Stimulated activated CD8-positive, alpha-beta memory T cell treated with anti-CD3 and anti-CD28 coated beads, Interleukin-15, amount 100 ng/mL, for 1 hour (primary cell): ENCODE measurements at places on chromosomes 5 and 9.

DNA sequence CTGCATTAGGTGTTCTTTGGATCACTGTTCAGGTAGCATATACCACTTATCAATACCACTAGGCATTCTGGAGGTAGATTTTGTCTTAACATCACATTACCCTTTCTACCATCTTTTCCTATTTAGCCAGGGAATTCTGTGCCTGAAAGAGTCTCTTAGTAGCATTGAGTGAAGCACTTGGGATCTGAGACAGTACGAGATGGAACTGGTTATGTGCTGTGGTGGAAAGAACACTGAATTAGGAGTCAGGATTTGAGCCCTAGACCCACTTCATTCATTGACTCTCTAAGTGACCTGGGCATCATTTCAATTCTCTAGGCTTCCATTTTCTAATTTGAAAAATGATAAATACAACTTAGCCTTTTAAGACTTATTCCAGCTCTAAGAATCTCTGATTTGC is 291.1 kb downstream of the DMAC1 start:
- no peak for DNase-seq

GRCh38 chr5:62922191-62922590 is 343.6 kb downstream of the LRRC70 start:
- no peak for DNase-seq

DNA sequence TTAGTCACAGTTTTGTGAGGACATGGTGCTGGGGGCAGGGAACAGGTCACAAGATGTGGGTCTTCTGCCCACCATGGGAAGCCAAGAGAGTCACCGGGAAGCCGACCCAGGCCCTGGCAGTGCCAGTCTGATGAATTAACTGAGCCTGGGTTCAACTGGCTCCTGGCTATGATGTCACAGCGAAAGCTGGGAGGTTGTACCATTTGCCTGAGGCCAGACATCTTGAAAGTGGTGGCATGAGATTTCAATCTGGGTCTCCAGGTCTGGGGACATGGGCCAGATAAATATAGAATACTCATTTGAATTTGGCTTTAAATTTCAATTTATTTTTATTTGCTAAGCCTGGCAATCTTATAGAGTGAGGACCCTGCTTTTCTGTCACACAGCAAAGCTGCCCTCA is 280.9 kb downstream of the NSG2 start:
- no peak for DNase-seq

GRCh38 chr5:56786346-56786745 is 29.0 kb upstream of the MAP3K1 start:
- no peak for DNase-seq

DNA sequence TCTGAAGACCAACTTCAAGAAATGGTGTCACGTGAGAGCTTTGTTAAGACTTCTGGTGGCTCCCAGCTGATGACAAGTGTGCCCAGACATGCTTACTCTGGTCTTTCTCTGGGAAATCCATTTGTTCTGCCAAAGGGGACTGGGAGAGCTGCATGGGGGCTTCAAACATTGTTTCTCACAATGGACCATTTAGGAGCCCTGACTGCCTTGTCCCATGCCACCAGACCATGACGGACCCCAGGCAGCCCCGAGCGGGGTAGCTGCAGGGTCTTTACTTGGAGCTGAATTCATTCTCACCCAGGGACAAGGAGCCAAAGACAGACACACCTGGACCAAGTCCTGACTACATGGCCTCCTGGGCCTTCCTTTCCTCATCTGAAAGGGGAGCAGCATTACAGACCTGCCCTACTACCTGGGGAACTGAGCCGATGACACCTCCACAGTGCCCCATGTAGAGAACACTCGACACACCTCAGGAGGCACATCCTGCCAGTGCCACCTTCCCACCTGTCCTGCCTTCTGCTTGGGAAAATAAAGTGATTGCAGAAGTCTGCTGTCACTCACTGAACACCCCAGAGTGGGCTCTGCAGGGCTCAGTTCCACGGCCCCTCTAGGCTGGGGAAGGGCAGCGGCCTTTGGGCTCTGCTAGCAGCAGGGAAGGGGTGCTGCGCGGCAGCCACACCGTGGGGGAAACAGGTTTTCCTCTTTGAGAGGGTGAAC is 169.0 kb downstream of the DAB2IP start:
- no peak for DNase-seq

DNA sequence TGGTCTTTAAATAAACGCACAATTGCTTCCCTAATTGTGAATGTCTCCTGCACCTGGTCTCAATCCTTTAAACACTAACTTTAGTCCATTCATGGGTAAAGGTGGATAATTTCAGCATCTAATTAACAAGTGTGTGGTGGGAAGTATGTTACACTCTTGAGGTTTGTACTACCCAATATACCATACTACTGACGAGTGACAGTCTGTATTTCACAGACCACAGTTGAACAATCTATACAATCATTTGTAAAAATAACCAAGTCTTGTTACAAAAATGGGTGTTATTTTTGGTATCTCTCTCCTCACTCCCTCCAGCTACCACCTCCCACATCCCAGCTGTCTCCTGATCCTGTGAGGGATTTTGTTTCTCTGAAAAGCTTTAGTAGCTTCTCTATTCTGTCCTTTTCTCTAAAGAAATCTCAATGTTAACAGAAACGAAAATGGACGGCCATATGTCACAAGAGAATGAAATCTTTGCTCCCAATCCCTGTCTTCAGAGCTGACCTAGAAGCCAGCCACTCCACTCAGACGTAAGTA is 62.3 kb upstream of the ZNF366 start:
- DNase-seq, result no peak

GRCh38 chr9:5486988-5487387 is 23.3 kb upstream of the PDCD1LG2 start:
- DNase-seq, result no peak

GRCh38 chr9:94773655-94774054 is 47.2 kb downstream of the AOPEP start:
- no peak for DNase-seq

DNA sequence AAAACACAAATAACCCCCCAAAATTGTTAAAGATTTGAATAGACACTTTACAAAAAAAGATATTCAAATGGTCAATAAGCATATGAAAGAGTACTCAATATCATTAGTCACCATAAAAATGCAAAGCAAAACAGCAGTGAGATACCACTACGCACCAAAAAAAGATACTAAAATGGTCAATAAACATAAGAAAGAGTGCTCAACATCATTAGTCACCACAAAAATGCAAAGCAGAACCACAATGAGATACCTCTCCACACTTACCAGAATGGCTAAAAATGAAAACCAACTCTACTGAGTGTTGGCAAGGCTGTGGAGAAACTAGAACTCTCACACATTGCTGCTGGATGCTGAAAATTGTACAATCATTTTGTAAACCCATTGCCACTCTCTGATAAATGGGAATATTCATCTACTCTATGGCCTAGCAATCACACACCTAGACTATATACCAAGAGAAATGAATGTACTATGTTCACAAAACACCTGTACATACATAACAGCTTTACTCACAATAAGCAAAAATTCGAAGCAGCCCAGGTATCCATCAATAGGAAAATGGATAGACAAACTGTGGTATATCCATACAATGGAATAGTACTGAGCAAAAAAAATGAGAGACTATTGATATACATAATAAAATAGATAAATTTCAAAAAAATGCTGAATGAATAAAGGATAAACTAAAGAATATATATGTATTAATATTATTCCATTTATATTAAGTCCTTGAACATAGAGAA is 205.0 kb upstream of the DAPK1 start:
- DNase-seq, result no peak

DNA sequence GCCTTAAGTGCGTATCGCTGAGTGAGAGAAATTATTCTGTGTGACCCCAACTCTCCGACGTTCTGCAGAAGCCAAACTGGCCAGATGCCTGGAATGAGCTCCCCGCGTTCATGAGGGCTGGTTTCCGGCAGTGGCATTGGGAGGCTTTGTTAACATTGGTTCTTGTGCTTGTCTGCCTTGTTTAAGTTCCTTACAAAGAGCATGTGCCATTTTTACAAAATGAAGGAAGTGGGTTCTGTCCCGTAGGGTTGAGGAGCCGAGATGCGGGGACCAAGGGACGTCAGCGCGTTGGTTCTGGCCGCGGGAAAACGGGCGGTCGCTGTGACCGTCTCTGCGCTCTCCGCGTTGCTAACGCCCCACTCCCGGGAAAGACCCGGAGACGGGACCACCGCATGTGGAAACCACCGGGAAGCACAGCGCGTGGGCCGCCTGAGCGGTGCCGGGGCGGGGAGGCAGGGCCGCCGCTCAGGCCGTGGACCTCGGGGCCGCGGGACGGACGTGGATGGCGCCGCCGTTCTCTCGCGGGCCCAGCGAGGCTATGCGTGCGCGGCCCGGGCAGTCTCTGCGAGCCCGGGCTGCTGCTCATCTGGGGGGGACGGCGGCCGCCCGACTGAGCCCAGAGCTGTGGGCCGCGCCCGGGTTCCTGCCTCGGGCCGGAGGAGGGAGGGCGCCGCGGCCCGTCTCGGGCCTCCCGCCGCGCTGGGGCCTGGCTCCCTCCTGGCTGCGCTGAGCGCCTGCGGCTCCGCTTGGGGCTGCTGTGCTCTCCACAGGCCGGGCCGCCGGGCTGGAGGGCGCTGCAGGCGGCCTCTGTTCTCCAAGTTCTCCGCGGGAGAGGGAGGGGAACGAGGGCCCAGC is 13.4 kb downstream of the RABL6 start:
- no peak for DNase-seq

DNA sequence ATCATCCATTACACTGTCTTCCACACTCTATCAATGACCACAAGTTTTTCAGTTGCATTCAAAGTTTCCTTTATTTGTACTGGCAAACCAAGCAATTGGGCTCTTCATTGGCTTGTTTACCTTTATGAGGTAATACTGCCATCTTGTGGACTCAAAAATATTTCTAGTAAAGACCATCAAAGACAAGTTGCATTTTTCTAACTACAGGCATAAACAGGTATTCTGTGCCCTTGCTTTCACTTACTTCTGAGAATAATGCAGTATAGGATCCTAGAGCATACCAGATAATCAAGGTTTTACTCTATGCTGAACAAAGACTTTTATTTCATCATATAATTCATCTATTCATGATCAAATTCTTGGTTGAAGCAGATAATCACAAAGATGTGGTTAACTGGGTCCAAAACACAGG is 173.7 kb upstream of the POU5F2 start:
- no peak for DNase-seq

DNA sequence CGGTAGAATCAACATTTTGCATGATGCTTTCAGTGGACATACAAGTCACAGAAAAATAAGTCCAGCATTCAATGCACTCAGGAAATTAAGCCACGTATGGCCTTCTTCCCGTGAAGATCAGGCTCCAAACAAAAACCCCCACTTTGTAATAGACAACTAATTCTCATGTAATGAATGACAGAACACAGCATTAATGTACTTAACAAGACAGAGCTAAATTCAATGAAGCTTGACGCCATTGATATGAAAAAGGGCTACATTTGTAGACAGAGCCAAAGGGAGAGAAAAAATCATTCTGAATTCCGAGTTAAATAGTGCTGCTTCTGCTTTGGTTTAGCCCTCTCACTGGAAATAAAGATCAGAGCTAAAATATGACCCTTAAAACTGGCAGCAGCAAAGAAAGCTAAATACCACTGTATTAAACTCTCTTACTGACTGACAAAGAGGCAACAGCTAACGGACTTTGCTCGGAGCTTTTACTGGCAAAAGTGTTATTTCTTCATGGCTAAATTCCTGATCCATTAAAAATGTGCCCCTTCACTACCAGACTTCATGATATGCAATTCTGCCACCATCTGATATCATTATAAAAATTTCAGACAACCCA is 250.5 kb downstream of the BNC2 start:
- DNase-seq, result no peak

DNA sequence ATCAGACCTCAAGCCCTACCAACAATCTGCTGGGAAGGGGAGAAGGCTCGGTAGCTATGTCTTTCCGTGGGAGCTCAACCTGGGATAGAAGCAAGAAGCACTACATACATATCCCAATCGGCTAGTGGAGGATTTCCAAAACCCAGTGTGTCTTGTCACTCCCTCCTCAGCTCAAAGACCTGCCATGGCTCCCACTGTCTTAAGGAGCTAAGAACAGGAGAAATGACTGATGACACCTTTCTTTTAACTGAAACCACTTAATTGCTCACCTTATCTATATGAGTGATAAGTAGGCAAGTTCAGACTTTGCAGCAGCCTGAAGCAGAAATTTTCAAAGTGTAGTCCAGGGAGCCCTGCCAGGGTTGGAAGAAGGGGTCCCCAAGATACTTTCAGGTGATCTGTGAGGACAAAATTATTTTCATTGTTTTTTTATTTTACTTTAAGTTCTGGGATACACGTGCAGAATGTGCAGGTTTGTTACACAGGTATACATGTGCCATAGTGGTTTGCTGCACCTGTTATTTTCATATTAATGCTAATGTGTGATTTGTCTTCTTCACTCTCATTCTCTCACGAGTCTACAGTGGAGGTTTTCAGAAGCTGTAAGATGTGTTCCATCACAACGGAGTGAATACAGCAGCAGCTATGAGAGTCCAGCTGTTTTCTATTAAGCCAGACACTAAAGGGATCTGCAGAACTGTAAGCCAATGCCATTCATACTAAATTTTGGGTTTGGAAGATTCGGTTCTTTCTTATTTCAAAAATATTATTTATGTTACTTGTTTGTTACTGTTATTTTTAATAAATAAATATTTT is 41.4 kb downstream of the PAX5 start:
- no peak for DNase-seq

DNA sequence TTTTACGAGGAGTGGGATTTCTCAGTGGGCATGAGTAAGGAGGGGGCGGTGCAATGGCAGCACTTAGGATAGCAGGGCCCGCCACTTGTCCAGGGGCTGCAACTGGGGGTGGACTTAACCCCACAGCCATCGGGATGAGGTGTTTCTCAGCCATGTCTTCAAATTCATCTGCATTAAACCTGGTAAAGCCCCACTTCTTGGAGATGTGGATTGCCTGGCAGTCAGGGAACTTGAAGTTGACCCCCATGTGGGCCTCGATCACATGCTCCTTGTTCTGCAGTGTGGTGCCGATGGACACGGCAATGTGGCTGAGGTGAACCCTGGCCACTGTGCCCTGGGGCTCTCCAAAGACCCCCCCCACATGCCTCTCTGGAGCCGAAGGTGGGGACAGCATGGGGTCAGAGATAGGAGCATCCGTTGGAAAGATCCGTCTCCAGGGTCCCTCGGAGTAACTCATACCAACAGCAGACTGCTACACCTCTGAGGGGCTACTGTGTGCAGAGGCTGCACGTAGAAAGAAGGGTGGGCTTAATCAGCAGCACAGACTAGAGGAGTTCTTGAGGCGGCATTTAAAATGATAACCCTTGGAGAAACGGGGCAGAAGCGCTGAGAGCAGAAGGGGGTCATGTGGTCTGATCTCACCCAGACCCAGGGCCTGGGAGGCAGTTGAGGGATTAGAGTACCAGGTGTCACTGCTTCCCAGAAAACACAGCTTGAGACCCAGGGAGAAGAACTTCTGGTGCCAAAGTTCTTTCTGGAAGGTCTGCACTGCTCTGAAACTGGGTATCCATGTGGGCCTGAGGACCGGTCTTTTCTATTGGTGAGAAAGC is 141.4 kb downstream of the MTX3 start:
- DNase-seq, result no peak

DNA sequence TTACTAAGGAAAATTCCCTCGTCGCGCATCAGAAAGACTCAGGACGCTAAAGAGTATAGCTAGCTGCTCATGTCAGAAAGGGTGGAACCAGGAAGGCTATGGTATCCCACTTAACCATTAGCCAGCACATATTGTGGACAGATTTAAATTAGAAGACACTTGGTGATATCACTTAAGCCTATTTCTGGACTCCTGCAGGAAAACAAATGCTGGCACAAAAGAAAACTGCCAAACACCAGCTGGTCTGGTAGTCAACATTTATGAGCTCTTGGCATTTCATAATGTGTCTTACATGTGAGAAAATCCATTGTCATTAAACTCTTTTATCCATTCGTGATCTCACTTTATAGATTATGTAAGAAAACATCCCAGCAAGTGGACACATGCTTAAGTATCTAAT is 377.4 kb downstream of the PTPRD start:
- DNase-seq, result no peak
